ENCODE measurements at places on chromosomes 3 and 15. TPM values are rescaled to one million over a fixed set of nuclear protein-coding genes. Genes with fewer than 3 reads are reported as not detected.

DNA sequence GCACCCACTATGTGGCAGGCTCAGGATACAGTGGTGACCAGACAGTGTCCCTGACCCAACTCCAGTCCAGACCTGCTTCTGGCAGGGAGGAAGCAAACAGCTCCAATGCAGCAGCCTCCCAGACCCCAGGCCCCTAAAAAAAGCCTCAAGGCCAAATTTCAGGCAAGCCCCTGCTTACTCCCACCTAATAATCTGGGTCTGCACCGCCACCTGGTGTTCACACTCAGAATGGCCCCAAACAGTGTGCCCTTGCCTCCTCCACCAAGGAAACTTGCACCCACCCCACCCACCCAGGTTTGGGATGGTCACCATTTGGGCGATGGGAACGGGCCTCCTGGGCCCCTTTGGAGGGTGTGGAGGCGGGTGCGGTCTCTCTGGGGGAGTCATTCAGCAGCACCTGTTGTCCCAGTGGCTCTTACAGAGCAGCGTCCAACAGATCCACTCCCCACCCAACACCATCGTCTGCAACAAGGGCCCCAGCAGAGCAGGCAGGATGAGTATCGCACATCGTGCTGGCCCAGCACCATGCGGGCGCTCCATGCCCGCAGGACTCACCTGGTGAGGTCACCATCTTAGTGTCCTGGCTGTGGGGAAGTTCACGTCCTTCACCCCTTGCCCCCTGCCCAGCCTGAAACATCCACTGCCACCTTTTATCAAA is 17.3 kb downstream of the C3orf18 start:
- peaks cover 37% of the 10 kb centered on the region for H3K27me3 ChIP-seq
- H3K4me3 ChIP-seq: no peak overlapping the region
- peak; percentile 20 for DNase-seq
- no peaks in the 10 kb centered on the region for H3K4me1 ChIP-seq

- no peak overlapping the region for H3K4me3 ChIP-seq
- no peak overlapping the region for H3K27ac ChIP-seq
- H3K27me3 ChIP-seq: no peaks in the 10 kb centered on the region
- DNase-seq: no peak
- peaks cover 13% of the 10 kb centered on the region for H3K4me1 ChIP-seq
Observed at GRCh38 chr15:39153058-39153714, 427.7 kb upstream of the THBS1 start.

The ST8SIA2 gene
- not detected for total RNA-seq

- peaks cover 5% of the 10 kb centered on the region for H3K27me3 ChIP-seq
- H3K4me1 ChIP-seq: no peaks in the 10 kb centered on the region
- no peak overlapping the region for H3K4me3 ChIP-seq
- DNase-seq: peak; percentile 54
- H3K36me3 ChIP-seq: no peaks in the 10 kb centered on the region
- no peak overlapping the region for H3K27ac ChIP-seq
Observed at GRCh38 chr3:148861277-148861869, 3.7 kb upstream of the CPA3 start.

- no peaks in the 10 kb centered on the region for H3K36me3 ChIP-seq
- no peak overlapping the region for H3K4me3 ChIP-seq
- peaks cover 10% of the 10 kb centered on the region for H3K4me1 ChIP-seq
- H3K27ac ChIP-seq: no peak overlapping the region
- peaks cover 43% of the 10 kb centered on the region for H3K27me3 ChIP-seq
Observed at GRCh38 chr3:194281766-194282165, 69.4 kb downstream of the CPN2 start.

GRCh38 chr15:80948651-80949292 is 40.8 kb downstream of the MESD start:
- no peak for DNase-seq
- no peak overlapping the region for H3K4me3 ChIP-seq
- no peak overlapping the region for H3K27ac ChIP-seq
- peaks cover 4% of the 10 kb centered on the region for H3K4me1 ChIP-seq
- no peaks in the 10 kb centered on the region for H3K27me3 ChIP-seq
